ENCODE measurements at places on chromosomes 3 and 15. TPM values are rescaled to one million over a fixed set of nuclear protein-coding genes. Genes with fewer than 3 reads are reported as not detected.

Gene AADACL2
- 0.14 TPM for total RNA-seq

DNA sequence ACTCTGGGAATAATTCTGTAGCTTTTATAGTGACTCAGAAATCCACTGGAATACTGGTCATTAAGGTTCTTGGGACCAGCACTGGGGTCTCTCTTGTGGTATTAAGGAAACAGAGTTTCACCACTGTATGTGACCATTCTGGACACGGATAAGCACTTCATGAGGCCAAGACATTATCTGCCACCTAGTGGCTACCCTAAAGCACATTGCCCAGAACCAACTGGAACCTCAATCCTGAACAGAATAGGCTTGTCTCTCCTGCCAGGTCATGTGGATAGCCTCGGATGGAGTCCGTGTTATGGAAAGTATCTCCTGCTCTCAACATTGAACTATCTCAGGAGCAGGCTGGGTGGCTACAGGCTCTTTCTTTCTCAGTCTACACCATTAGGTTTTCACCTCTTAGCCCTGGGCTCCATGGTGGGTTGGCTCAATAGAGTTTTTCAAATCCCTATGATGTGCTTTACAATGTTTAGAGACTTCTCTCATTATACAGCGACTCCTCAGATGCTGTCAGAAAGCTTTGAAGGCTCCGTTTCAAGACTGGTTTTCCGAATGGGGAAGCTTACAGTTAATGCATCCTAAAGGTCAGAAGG is 167.6 kb upstream of the ST8SIA2 start:
- no peak for DNase-seq

- no peak for DNase-seq
Measured at GRCh38 chr3:156518726-156519125, 36.2 kb downstream of the SSR3 start.

DNA sequence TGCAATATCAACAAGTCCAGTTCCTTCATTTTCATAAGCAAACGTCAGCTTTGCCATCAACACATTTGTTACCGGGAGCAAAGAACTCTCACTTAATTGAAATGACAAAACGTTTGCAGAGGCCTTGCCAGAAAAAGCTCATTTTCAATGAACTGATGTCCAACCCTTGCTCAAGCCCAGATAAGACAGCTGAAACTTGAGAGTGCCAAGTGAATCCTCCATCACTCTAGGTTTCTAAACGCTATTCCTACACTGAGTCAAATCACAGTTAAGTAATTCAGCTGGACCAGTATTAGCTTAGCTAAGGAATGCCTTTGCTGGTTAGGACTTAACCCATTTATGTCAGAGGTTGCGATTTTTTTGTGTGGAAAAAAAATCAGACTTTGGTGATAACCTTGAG is 11.5 kb downstream of the CHSY1 start:
- DNase-seq, result no peak

Gene CCDC12
- total RNA-seq, result 50.0 TPM

Gene CADPS
- 37.2 TPM for total RNA-seq

- DNase-seq, result no peak
Measured at GRCh38 chr15:82625136-82625535, 22.0 kb downstream of the CPEB1 start.

Gene SAMD7
- total RNA-seq, result not detected

GRCh38 chr3:125582707-125583106 is 12.6 kb downstream of the OSBPL11 start:
- DNase-seq, result no peak

Gene OR5H1
- total RNA-seq, result not detected

GRCh38 chr15:31265871-31266711 is 60.5 kb upstream of the KLF13 start:
- peak; percentile 31 for DNase-seq

Gene CCR2
- 4.1 TPM for total RNA-seq

DNA sequence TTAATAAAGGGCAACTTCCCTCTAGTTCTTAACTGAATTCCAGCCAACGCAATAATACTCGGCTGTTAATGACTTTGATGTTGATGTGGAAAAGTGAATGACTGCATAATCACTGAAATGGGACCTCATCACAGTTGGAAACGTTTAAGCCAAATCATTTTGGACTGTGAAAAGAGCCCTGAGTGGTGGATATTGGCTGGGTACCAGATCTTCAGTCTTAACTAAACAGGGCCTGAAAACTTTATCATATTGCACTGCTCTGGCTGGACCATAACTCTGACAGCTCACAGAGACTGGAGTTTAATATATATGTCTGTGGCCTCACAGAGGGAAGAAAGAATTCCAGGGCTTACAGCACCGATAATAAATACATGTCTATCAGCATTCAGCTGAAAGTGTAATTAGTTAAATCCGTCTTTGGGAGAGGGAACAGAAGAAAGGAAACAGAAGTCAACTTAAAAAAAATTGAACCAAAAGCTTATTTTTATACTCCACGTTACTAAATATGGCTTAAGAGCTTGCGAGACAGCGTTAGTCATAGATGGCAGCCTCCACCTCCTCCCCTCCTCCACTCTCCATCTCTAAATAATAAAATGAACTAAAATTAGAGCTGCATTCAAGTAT is 222.3 kb upstream of the CDIN1 start:
- no peak for DNase-seq

GRCh38 chr3:132657869-132658747 is 1.5 kb downstream of the ACAD11 start:
- no peak for DNase-seq

DNA sequence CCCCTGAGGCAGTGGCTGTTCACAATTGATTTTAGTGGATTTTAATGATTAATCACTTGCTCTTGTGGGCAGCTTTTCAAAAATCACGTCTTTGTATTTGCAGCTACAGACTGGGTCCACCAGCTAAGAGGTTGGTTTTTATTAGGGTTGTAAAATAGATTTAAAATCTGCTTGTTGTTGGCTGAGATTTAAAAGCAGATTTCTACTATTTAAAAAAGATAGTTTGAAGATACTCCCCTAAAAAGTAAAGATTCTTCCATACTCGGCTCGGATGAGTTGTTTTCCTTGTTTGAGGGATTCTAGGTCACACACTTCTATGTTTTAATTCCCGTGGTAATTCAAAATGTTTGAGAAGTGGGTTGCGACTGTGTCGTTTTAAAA is 1.7 kb downstream of the KLHL24 start:
- DNase-seq, result no peak

Gene MEIS2
- 41.4 TPM for total RNA-seq

Gene GOLGA6L1
- not detected for total RNA-seq

DNA sequence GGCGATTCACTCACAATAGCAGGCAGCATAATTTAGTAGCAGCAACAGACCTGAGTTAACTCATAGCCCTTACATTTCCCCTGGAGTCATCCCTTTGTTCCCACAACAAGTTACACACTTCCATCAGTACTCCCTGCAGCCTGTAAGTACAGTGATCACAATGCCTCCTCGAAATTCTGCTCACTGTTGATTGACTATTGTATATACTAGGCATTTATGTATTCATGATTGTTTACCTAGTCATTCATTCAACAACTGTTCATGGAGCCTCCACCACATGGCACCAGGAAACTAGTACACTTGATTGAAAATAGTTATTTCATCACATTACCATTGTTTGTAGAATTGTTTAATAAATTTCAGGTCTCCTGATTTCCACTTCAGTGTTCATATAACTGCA is 71.4 kb upstream of the P3H2 start:
- no peak for DNase-seq

Gene B3GALNT1
- total RNA-seq, result 13.4 TPM

DNA sequence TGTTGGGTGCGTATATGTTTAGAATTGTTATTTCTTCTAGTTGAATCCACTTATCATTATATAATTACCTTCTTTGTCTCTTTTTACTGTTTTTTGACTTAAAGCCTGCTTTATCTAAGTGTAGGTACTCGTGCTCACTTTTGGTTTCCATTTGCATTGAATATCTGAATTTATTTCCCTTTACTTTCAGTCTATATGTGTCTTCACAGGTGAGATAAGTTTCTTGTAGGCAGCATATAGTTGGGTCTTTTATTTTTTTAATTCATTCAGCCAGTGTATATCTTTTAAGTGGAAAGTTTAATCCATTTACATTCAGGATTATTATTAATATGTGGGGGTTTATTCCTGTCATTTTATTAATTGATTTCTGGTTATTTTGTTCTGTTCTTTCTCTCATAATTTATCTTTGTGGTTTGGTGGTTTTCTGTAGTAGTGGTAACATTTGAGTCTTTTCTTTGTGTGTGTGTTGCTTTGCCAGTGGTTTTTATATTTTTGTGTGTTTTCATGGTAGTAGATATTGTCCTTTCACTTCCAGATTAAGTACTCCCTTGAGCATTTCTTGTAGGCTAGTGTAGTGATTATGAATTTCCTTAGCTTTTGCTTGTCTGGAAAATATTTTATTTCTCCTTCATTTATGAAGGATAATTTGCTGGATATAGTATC is 27.3 kb downstream of the STT3B start:
- no peak for DNase-seq

GRCh38 chr3:156685198-156685597 is 10.8 kb downstream of the TIPARP start:
- DNase-seq, result no peak

Measured in mucosa of gallbladder (tissue), 1 donor.